ENCODE measurements at places on chromosomes 1 and 21.

DNA sequence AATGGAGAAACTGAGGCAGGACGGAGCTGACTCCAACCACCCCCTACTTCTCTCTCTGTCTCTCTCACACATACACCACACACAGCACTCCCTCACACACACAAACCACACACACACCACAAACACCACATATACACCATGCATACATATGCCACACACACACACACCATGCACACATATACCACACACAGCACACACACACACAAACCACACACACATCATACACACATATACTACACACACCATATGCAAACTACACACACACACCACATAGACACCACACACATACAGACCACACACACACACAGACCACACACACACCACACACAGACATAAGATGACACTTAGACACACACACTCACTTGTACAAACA, 94.3 kb downstream of the RIPK4 start:
- no peak for DNase-seq

GRCh38 chr1:18190598-18190997, 83.0 kb downstream of the IGSF21 start:
- DNase-seq = no peak

- DNase-seq = no peak
Observed at GRCh38 chr1:156194300-156194652, 372 bp downstream of the SLC25A44 start.

GRCh38 chr1:37575692-37576091, 19.0 kb downstream of the DNALI1 start:
- no peak for DNase-seq

- DNase-seq = no peak
Observed at GRCh38 chr1:159318784-159319551, 16.8 kb downstream of the FCER1A start.

- peak; percentile 99 for DNase-seq
Observed at GRCh38 chr1:155261852-155262673, at the start of gene SCAMP3. TSS of gene SCAMP3 (minus strand) at chr1:155262360. CDS start at chr1:155262151, 209 bp downstream.

DNA sequence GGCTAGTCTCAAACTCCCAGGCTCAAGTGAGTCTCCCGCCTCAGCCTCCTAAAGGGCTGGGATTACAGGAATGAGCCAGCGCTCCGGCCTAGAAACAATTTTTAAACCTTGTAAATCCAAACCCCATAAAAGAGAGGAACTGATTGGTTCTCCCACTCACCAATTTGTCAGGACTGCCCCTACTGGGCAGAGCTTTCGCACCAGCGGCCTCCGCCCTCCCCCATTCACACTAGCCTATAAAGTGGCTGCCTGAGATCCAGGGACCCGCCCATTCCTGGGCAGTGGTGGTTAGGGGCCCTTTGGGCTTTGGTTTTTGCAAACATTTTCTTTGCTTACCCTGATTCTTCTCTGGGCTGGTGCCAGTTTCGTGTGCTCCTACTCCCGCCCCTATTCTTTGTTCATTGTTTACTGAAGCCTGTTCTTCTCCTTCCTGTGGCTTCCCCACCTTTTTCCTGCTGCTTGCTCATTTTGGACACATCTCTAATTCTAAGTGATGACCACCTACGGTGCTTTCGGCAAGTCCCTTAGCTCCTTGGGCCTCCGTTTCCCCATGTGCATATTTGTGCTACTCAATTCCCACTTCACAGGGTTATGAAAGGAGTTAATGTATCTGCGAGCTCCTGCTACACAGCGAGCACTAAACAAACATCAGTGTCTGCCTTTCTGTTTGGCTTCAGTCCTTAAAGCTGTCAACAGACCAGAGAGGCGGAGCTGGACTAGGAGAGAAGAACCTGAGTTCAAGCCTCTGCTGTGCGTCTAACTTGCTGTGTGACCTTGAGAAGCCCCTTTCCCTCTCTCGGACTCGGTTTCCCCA, 39.8 kb upstream of the CLIC4 start:
- DNase-seq = peak; percentile 94

- peak; percentile 89 for DNase-seq
Observed at GRCh38 chr1:11645670-11646265, 8.5 kb downstream of the FBXO2 start.

DNA sequence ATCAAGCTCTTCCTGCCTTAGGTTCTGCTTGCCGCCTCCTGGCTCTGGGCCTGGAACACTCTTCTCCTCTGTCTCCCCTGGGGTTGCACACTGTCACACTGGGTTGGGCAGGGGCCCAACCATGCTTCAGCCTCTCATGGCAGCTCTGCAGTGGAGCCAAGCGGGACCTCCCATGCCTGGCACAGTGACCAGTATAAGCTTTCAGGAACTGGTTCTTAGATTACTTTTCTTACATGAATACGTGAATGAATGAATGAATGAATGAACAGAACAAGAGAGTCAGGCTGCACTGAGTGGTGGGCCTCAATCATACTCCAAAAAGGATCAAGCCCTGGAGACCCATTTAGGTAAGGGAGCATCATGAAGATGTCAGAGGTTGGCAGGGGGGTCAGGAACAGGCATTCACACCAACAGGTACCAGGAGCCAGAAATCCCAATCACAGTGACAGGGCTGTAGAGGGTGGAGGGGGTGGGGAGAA, 30.8 kb upstream of the TMEM125 start:
- peak; percentile 27 for DNase-seq

DNA sequence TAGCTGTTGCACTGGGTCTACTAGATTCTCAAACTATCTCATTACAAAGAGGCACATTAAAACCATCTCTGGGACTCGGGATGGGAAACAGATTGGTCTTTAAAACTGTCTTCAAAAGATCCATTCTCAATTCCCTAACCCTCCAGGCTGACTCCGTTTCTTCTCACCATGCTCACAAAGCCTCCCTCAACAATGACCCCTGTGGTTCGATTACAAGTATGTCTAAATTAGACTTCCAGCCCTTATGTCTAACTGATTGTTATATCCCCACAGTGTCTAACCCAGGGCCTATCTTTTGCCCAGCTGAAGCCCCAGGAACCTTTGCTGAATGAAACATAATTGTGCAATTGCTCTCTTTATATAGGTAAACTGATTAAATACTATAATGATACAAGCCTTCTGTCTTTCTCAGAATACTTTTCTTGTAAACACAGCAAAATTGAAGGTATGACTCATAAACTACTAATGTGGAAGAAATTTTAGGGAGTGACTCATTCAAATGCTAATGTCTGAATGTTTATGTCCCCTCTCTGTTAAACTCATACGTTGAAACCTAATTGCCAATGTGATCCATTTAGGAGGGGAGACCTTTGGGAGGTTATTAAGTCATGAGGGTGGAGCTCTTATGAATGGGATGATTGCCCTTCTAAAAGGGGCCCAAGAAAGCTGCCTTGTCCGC, 65.6 kb upstream of the DAB1 start:
- no peak for DNase-seq

GRCh38 chr21:15037900-15038293, 26.9 kb downstream of the NRIP1 start:
- no peak for DNase-seq

DNA sequence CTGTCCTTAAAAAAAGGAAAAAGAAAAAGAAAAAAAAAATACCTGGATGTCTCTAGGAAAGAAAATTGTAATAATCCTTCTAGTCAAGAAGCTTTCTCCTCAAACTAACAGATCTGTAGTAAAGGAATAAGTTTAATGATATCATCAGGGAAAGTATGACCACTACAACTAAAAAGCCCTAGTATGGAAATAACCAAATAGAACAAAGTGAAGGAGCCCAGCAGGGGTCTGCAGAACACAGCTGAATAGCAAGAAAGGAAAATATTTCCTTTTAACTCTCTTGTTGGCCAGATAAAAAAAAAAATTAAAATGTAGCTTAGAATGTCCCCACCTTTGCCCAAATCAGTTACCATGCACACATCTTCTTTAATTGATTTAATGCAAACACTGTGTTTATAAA, 43.2 kb downstream of the PRRX1 start:
- DNase-seq = no peak

DNA sequence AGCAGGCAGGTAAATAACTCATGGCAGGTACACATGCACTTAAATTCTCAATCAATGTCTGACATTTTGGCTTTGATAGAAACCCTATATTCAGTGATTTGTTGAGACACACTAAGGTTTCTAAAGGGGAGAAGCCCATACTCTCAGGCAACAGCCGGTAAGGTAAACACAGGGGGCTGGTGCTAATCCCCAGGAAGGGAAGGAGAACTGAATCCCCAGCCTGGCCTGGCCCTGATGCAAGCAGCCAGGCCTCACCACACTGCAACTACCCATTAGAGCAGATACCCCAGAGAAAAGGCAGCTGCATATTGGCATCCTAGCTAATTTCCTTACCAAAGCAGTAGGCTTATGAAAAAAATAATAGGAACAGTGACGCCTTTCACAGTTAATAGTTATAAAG, 116.5 kb upstream of the LRRC7 start:
- no peak for DNase-seq

GRCh38 chr1:54811739-54812655, 10.9 kb upstream of the TTC22 start:
- peak; percentile 44 for DNase-seq

DNA sequence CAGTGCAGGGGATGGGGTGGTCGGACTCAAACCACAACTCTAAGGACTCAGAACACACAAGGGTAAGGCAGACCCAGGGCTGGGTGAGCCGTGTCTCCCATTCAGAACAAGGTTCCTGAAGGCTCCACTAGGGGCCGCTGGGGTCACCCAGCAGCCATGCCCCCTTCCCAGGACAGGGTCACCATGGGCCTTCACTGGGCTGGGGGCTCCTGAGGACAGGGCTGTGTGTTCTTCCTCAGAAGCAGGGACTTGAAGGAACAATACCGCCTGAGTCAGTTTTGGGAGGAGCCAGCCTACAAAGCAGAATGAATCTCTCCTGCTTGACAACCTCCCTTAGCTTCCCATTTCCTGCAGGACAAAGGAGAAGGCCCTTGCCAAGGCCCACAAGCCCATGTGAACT, 15.4 kb downstream of the RIMS3 start:
- DNase-seq = peak; percentile 59

- peak; percentile 41 for DNase-seq
Observed at GRCh38 chr1:228339766-228340685, 66.6 kb downstream of the TRIM11 start.

- no peak for DNase-seq
Observed at GRCh38 chr21:42631142-42631541, 22.3 kb upstream of the PDE9A start.

DNA sequence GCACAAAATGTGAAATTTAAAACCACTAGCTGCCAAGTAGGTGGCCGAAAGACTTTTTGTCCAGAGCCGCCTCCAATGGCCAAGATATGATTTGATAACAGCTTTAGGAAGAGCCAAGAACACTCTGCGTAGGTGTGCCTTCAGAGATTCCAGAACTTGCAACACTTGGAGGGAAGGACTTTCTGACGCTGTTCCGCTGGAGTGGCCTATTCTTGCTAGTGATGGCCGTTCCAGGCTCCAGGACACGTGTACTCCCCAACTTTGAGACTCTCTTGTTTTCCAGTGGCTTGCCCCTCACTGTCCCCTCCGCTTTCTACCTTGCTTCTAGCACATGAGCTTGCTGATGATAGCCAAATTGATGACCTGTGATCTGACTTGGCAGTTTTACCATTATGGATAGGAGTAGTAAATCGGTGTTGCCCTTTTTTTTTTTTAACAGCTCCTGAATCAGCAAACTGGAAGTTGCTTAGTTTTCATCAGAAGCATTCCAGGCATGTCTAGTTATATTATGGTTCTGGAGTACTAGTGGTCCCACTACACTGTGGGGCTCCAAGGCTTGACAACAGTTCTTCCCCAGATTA, 1.0 kb downstream of the PRDX6 start:
- peak; percentile 68 for DNase-seq

GRCh38 chr21:21973806-21974205, 975.6 kb downstream of the NCAM2 start:
- no peak for DNase-seq

DNA sequence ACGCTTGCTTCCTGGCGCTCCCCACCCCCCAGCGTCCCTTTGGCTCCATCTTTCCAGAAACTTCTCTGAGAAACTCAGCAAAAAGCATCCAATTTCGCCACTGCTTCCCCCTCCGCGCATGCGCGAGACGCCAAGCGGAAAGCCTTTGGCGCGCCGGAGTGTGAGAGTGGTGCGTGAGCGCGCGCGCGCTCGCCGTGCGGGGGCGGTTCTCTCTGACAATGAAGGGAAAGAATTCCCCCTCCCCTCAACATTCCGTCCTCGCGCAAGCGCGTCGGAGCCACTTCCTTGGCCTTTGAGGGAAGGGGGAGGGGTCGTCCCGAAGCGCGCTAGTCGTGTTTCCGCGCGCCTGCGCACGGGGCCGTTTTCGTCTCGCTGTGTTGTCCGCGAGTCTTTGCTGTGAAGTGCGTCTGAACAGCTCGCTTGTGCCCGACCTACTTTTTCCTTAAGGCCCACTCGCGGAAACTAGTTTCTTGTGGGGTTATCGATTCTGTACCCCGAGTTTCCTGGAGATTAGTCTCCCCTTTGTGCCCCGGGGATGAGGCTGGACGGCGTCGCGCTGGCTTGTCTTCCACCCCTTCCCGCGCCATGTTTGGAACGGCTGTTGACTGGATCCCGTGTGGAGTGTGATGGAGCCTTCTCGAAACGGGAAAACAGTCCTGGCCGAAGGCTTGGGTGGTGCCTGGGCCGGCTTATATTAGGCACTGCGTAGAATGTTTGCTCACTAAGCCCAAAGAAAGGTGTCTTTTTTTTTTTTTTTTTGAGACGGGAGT, 11.6 kb upstream of the SPEN start:
- DNase-seq = peak; percentile 99

DNA sequence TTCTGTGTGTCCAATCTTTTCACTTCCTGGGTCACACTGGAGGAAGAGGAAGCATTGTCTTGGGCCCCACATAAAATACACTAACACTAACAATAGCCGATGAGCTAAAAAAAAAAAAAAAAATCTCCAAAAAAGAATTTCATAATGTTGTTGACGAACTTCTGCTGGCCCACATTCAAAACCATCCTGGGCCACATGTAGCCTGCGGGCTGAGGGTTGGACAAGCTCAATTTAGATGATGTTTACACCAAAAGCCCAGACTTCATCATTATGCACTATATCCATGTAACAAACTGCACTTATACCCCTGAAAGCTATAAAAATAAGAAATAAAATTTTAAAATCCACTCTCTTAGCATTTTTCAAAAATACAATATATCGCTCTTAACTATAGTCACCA, 187.8 kb upstream of the PTBP2 start:
- DNase-seq = no peak

DNA sequence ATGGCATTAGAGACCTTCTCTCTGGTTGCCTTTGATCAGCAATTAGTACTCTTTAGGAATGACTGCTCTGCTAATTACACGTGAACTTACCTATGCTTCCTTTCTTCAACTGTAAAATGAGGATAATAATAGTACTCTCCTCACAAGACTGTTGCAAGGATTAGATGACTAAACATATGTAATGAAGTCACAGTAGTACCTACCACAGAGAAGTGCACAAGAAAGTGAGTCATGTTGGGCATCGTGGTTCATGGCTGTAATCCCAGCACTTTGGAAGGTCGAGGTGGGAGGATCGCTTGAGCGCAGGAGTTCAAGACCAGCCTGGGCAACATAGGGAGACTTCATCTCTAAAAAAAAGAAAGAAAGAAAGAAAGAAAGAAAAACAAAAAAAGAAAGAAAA, 68.1 kb upstream of the AK4 start:
- no peak for DNase-seq

All from islet precursor cell (in vitro differentiated cells).